ENCODE measurements at places on chromosomes 13 and 19.

DNA sequence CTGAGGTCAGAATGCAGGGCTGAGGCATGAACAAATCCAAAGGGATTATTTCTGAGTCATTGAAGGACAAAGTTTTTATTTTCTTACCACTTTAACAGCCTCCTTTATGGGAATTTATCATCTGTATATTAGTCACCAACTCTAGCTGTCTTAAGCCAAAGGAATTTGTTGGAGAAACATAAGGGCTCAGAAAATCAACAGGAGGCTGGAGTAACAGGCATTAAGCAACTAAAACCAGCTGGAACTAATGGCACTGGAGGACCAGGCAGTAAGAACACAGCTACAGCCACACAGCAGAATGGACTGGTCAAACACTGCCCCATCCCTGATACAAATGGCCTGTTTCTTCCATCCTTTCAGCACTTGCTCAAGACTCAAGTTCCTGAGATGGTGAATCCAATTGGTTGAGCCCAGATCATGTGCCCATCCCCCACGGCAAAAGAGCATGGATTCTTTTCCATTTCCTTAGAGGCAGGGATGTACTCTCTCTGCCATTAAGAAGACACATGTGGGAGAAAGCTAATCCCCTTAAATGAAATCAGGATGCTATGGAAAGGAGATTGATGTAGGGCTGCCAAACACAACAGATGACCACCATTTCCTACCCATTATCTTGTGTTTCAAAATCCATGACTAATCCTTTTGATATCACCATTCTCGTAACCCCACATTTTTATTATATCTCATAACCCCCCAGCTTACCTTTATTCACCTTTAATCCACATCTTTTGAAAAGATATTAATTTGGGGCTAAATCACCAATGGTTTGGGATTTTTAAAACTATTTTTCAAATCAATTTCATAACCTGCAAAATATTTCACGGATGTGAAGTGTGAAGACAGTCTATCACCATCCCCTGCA is 157.0 kb upstream of the FNDC3A start:
- no peak for DNase-seq

DNA sequence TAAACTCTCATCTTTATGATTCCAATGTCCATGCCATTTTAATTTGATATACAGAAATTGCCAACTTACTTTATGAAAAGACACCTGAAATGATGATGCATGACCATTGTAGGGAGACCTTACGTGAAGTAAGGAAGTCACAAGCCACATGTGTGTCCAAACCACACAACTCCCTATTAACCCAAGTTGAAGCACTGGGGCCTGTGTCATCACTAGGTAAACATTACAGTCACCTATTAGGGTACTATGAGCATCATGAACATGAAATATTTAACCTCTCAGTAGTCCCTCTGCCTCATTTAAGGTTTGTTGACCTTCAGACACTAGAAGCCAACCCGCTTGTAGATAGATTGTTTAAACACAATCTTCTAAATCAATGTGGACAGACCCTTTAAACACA is 576.9 kb downstream of the IRS2 start:
- no peak for DNase-seq

DNA sequence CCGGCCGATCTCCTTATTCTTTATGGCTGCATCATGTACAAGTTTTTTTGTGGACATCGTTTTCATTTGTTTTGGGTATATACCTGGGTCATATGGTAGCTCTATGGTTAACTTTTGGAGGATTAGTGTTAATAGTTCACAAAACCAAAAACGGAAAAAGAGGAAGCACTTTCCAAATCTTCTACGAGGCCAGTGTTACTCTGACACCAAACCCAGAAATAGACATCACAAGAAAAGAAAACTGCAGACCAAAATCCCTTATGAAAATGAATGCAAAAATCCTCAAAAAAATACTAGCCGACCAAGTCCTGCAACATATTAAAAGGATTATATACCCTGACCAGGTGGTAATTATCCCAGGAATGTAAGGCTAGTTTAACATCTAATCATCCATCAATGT is 29.8 kb downstream of the ADGRE2 start:
- DNase-seq: no peak

DNA sequence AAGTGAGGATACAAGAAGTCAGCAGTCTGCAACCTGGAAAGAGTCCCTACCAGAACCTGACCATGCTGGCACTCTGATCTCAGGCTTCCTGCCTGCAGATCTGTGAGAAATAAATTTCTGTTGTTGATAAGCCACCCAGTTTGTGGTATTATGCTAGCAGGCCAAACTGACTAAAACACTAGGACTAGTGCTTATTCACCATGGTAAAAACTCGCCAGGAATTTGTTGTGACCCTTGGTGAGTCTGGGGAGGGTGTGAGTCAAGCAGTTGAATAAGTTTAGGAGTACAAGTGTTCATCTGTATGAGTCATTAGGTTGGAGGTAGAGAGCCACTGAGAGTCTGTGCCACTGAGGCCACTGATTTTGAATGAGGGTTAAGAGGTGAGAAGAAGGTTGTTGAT is 3.6 kb downstream of the ZIK1 start:
- DNase-seq: no peak

DNA sequence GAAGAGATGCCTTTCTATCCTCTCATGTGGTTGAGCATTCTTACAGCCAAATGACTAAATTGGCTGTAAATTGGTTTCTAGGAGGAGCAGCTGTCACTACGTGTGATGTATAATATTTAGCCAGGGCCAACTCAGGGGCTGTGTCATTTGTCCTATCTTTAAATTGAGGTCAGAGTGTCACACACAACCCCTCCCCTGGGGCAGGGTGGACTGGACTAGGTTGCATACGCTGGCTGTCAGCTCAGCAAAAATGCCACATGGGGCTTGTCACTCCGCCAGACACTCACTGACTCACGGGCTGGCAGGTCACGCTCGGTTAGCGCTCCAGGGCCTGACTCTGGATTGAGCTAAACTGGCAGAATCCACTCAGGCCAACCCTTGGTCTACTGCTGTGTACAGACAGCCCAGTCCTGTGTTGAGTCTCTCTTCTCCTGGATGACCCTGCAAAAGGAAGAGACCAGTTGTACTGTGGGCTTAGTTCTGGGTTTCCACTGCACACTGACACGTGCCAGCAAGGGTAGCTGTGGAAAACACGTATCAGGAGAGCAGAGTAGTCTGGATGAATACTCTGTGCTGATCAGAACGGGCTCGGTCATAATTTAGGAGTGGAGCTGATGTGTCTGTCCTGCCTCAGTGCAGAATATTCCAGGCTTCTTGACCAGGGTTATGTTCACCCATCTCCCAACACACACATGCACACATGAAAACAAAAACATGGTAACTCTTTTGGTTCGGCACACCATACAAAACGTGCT is 29.1 kb downstream of the SHISA2 start:
- no peak for DNase-seq

- no peak for DNase-seq
These were observed 72.4 kb upstream of the USPL1 start for GRCh38 chr13:30545320-30545719.

- no peak for DNase-seq
These were observed 1.2 kb downstream of the KL start for GRCh38 chr13:33017323-33017929.

DNA sequence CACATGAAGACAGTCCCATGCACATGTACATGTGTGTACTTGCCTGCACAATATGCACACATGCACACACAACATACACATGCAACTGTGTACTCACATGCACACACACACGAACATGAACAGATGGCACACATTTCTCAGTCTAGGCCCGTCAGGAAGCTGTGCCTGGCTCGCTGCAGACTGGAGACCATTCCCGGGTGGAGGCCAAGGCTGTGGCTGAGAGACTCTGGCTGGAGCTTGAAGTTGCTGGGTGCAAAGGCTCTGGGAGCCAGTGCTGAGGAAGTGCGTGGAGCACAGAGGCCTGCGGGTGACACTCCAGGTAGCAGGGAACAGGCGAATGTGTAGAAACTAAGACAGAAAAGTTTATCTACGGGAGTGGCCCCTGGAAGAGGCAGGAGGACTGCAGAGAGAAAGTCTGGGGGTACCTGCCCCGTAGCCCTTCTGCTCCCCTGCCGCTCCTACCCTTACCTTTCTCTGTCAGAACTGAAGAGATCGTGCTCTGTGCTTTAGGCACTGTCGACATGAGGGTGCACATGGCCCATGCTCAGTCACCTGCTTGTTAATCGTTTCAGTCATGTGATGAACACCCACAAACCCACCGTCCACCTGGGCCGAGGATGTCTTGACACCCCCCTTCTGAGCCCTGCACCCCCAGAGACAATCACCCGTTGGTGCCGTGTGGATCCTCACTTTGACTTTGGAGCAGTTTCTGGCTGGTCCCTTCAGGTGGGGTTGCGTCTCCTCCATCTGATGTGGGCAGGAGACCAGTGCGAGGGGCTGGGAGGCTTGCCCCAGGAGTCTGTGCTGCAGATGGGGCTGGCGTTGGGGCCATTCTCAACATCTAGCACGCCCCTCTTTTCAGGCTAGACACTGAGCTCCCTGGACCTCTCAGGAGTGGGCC is 69.4 kb downstream of the TEX29 start:
- no peak for DNase-seq
